ENCODE measurements at places on chromosomes 3 and 15. TPM values are rescaled to one million over a fixed set of nuclear protein-coding genes. Genes with fewer than 3 reads are reported as not detected.

GRCh38 chr3:149512073-149512782, 37.7 kb downstream of the TM4SF4 start:
- DNase-seq: peak; percentile 80

- no peak for DNase-seq
Observed at GRCh38 chr15:74227968-74228722, 8.0 kb upstream of the CCDC33 start.

The NR2E3 gene
- total RNA-seq: 0.61 TPM

The GPR176 gene
- total RNA-seq: 4.9 TPM

GRCh38 chr3:120429921-120430361, 20.9 kb downstream of the FSTL1 start:
- DNase-seq: no peak

DNA sequence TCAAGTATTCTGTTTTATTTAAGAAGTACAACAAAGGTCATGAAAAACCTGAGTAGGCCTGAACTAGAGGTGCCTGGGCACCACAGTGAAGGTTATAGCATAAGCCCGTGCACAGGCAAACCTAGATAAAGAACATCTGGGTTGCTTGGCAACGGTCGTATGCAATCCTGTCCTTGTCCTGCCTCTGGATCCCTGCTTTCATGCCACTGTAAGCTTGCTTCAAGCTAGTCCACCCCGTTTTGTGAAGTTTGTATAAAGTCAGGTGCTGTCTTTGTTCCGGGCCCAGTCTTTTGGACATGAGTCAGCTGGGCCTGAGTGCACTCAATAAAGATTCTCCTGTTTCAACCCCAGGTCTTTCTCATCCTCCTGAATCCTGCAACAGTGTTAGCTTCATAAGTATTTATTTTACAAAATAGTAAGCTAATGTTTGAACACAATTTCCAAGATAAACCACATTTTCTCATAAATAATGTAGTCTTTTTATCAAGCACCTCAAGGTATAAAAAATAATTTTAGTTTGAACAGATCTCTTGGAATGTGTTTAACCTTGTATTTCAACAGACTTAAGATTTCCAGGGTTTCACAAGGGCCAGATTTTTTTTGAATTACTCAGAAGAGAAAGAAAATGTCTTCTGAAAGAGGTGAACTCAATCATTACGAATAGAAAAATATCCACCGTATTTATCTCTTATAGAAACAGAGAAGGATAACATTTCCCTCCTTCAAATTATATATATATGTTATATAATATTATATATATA, 14.3 kb upstream of the SLC9C1 start:
- no peak for DNase-seq

The GYG1 gene
- 43.9 TPM for total RNA-seq

The KATNBL1 gene
- 37.4 TPM for total RNA-seq

DNA sequence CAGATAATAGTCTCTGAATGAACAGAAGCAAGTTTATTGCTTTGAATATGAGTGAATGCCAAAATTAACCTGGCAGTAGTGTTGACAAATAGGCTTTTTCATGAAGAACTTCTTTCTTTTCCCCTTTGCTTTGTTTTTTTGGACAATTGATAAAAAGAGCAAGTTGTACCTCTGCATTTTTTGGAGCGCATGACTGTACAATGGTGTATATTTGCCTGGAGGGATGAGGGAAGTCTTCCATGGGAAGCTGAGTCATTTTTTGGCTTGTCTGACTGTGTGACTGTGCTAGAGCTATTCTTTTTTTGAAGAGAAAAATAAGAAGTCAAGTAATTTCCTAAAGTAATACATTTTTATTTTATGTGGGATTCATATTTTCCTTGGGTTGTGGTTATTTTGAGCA, 186.9 kb downstream of the KLHL25 start:
- DNase-seq: no peak

DNA sequence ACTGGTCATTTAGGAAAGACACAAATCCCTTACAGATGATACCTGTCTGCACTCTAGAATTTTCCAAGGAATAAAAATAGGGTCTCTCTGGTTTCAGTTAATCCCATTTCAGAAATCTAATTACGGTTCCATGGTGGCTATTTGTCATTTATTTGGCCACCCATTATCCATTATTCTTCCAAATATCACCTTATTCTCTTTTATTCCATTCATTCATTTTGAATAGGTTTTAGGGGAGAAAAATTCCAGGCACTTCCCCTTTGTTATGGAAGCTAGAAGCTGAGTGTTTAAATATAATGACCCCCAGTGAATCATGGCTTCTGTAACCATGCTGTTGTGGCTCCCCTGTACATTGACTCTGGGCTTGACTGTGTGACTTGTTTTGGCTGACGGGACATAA, 420.8 kb upstream of the DPH6 start:
- DNase-seq: no peak

The UROC1 gene
- total RNA-seq: not detected

Data from left lung (tissue), 14 donors.